ENCODE measurements at places on chromosomes 1 and 21.

- DNase-seq = no peak
Observed at GRCh38 chr1:13540866-13541265, 27.1 kb upstream of the LRRC38 start.

GRCh38 chr1:198641966-198642668, 3.3 kb downstream of the PTPRC start:
- DNase-seq = no peak

DNA sequence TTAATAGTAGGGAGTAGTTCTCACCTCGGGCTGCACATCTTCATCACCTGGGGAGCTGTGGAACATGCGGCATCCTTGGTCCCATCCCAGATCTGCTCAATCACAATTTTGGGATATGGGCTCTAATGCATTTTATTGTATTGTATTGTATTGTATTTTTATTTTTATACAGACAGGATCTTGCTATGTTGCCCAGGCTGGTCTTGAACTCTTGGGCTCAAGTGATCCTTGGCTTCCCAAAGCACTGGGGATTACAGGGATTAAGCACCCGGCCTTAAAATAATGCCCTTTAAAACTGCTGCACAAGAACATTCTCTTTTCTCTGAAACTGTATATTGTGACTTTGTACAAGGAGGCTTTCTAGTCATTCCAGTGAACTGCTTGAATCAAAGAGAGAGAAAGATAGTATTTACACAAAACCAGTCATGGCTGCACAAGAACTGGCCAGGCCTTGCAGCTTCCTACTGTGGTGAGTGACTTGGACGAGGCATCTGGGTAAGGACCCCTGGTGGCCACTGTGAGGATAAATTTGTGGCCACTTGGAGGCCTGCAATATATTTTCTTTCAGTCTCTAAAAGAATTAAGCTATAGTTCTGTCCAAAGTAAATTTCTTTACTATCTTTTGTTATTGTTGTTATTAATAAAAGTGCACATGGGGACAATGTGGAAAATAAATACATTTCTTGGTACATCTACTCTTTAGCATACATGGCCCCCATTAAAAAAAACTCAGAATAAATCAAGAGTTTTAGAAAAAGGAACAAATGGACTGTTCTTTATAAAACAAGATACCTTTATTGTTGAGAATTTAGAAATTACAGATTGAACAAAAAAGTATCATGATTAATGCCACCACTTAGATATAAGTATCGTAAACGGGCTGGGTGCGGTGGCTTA, 48.0 kb downstream of the TBCE start:
- peak; percentile 79 for DNase-seq

- DNase-seq = no peak
Observed at GRCh38 chr1:52554267-52554640, 1.4 kb upstream of the TUT4 start.

- no peak for DNase-seq
Observed at GRCh38 chr1:4397196-4397595, 257.2 kb upstream of the AJAP1 start.

- DNase-seq = no peak
Observed at GRCh38 chr1:213423605-213424004, 372.6 kb downstream of the RPS6KC1 start.

GRCh38 chr1:206717674-206717989, 32.9 kb downstream of the MAPKAPK2 start:
- no peak for DNase-seq

DNA sequence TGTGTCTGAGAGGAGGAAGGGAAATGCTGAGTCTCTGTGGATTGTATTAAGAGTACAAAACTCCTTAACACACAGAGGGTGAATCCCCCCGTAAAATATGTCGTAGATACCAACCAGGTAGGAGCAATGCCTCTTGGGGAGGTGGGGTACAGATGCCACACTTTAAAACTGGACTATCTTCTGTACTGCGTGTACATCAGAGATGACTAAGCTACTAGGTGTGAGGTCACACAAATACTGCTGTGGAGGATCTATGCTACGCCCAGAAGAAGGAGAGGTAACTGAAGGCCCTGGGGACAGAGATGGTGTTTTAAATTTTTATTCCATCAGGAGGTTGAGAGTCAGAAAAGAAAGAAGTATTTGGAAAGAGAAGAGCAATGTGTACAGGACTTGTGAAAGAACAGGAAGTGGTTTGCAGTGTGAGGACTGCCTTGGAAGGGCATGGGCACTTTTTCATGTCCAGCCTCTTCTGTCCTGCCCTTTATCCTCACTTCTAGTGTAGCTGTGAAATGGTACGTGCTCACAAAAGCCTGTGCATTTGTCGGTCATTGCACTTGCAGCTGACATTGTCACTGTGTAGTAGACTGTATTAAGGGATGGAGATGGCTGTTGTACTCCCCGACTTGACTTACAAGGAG, 287.8 kb upstream of the CHRM3 start:
- no peak for DNase-seq

DNA sequence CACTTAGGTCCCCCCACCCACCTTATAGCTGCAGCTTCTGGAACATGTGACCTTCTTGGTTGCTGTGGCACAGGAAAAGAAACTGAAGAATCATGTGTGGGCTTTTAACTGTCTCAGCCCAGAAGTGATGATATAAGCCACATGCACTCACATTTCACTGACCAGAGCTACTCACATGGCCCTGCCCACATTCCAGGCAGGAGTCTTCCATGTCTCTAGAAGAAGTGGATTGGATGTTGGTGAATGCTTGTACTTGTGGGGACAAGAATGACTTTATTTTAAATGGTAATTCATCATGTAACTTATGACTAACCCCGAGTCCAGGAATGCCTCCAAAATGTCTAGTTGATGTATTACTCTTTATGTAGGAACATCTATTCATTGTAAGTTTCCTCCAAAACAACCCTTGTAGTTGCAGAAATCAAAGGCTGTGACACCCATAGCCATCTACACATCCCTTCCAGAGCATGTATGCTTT, 15.8 kb upstream of the CAMK1G start:
- no peak for DNase-seq

- no peak for DNase-seq
Observed at GRCh38 chr21:25487046-25487594, 120.2 kb downstream of the MRPL39 start.

DNA sequence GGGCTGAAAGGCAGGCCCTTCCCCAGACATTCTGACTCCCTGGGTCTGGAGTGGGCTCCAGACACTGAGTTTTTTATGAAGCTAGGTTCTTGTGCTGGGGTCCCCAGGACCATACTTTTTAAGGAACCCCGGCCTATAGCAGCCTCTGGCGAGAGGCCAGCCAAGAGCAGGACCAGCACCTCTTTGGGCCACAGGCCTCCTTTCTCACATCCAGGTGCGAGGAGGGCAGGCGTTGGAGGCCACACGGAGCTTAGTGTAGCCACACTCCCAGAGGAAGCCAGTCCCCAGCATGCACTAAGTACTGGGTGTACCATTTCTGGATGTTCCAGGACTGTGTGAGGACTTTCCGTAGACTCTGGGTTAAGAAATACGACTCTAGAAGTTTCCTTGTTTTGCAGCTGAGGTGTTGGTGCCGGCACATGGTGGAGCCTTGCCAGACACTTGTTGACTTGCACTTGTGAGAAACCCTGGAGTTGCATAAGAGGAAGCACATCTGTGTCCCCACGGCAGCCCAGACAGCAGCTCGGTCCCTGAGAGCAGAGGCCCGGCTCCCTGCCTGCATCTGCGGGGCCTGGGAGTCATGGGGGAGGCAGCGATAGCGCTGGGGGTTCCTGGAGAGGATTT, 122.2 kb upstream of the VAMP3 start:
- no peak for DNase-seq

- no peak for DNase-seq
Observed at GRCh38 chr21:15820852-15821379, 91.1 kb downstream of the USP25 start.

DNA sequence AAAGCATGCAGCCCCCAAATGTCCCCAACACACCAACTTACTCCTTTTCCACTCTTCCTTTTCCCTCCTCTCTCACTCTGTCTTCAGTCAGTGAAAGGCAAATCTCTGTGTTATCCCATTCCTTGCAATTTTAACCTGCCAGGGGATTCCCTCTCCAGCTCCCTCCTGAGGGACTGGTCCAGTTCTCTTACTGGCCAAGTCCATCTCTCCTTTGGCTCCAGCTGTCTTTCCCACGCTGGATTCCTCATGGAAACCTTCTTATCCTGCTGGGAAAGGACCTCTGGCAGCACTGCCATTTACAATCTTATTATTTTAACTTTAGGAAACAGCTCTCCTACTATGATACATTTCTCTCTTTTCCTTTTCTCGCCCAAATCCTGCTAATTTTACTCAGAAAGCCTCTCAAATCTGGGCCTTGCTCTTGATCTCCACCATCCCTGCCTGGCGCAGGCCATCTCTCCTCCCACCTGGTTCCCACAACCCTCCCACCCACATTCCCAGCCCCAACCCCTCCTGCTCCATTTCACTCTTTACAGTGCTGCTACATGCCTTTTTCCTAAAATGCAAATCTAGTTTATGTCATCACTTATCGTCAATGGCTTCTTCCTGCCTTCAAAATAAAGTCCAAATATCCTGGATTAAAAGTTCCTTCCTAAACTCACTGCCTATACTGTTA, 72.7 kb upstream of the CNN3 start:
- no peak for DNase-seq

DNA sequence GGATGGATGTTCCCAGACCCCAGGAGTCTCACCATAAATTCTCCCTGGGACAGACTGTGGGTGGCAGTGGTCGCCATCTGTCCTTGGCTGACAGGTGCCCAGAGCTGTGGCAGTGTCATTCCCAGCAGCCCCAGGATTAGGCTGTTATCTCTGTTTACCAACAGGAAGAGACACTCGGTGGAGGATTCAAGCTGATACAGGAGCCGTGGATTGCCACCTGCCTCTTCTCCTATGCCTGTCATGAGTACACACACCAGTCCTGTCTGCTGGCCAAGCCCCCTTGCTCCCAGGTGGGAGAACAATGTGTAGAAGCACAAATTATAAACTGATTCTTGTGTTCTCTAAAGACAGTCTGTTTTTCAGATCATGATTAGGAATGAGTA, 152.6 kb downstream of the ETS2 start:
- DNase-seq = no peak

- DNase-seq = no peak
Observed at GRCh38 chr1:180672105-180672504, 40.3 kb downstream of the XPR1 start.

DNA sequence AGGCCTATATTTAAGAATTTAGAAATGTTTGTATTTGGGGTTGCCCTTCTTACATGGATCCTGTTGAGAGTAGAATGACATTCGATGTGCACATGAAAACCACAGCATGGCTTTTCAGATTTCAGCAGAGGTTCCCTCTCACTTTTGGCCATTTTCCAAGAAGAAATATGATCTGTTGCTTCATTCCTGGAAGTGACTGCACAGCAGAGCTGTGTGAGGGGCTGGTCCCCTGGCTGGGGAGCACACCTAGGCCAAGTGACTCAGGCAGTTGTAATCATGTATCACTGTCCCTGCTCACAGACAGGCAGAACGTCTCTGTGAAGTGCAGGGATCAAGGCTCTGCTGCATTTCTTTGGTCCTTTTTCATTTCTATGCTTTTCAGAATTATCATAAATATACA, 32.3 kb downstream of the AGT start:
- no peak for DNase-seq

DNA sequence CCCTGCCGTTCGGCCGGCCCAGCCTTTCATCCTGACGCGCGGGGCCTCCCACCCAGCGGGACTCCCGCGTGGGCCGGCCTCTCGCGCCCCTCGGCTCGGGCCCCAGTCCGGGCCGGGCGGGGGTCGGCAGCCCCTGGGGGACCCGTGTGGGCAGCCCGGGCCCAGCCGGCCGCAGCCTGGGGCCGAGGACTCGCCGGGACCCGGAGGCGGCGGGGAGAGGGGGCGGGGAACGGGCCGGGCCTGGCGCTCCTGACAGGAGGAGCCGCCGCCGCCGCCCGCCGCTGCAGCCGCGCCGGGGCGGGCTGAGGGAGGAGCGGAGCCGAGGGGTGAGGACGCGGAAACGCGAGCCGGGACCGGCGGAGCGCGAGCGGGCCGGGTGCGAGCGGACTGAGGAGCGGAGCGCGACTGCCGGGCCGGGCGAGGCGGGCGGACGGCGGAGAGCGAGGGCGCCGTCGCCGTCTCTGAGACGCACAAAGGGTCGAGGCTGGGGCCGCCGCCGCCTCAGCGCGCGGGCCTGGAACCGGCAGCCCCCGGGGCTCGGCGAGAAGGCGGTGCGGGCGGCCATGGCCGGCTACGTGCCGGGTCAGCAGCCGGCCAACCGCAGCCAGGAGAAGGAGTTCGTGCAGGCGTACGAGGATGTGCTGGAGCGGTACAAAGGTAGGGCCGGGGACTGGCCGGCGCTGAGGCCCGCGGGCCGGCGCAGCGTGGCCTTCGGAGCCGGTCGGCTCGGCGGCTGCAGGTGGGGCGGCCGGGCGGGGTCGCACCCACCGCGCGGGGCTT, 79.1 kb downstream of the NDUFS5 start:
- peak; percentile 90 for DNase-seq

GRCh38 chr1:36350659-36351226, 27.3 kb upstream of the EVA1B start:
- DNase-seq = no peak

DNA sequence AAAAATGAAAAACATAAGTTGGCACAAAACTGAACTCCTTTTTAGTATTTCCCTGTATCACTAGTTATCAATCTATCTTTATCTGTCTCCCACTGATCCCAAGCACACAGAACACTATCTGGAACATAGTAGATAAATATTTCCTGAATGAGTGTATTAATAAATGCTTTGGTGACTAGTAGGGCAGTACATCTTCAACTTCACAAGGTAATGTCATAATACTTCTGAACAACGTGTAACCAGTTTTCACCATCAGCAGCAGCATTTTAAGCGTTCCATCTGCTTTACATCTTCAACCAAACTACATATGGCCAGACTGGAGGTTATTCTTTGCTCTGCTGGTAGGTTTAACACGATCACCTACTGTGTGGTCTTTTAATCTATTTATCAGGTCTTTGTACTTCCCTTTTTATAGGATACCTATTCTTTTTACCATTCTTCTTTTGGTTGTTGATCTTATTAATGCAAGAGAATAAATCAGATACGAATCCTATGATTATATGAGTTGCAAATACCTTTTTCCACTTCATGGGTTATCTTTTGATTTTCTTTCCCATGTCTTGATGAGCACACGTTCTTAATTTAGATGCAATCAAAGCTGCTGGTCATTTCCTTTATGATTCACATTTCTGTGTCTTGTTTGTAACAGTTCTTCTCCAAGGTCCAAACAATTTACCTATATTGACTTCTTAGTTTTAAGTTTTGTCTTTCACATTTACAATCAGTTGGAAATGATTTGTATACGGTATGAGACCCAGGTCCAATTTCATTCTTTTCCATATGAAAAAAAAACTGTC, 16.3 kb downstream of the GPBP1L1 start:
- DNase-seq = no peak

GRCh38 chr1:61051443-61051718, 31.0 kb upstream of the NFIA start:
- no peak for DNase-seq

GRCh38 chr1:6148497-6149241, 31.5 kb downstream of the CHD5 start:
- peak; percentile 88 for DNase-seq

DNA sequence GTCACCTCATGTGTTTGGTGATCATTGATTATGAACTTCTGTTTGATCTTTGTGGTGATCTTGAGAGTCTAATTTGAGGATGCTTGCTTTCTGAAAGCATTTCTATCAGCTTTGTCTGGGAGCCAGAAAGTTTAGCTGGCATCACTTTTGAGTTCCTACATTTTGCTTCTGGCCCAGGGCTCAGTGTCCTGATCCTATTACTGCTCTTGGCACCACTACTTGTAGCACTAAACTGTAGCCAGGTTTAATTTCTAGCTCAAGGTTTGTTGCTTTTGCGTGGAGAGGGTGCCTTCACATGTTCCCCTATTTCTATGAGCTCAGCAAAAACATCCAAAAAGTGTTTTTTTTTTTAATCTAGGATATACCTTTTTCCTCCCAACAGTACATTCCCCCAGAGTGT, 9.3 kb downstream of the TTC3 start:
- DNase-seq = no peak

GRCh38 chr1:183194527-183195141, 8.6 kb downstream of the LAMC2 start:
- DNase-seq = peak; percentile 46

Measured in GM20000 (cell line).